ENCODE measurements at places on chromosomes 7 and 10.

- no peak for DNase-seq
Observed at GRCh38 chr7:102836191-102836919, 76.4 kb upstream of the LRRC17 start.

GRCh38 chr7:154960063-154960790 is 42.7 kb downstream of the PAXIP1 start:
- no peak for DNase-seq

DNA sequence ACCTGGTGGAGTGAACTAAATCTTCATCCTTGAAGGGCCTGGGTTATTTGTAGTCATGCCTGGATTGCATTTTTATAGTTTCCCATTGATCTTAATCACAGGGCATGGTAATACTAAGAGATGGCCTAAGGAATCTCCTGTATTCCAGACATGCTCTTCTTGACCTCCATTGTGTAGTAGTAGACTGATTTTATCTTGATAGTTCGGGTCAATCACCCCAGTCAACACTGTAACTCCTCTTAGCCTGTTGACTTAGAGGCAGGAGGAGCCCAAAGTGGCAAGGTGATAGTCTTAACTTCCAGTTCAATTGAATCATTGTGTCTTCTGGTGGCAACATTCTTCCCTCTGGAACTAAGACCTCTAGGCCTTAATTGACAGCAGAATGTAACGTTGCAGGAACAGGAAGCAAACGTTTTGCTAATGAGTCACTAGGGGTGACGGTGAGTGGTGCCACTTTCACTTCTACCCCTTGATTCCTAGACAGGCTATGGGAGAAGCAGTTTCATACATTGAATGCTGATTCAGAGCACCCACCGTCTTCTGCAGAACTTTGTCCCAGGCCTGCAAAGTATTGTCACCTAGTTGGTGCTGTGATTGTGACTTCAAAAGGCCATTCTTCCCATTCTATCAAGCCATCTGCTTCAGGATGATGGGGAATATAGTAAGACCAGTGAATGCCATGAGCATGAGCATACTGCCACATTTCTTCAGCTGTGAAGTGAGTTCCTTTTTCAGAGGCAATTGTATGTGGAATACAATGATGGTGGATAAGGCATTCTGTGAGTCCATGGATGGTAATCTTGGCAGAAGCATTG is 24.0 kb upstream of the PAPSS2 start:
- DNase-seq, result no peak

- no peak for DNase-seq
Observed at GRCh38 chr10:122359621-122360020, 14.9 kb upstream of the PLEKHA1 start.

DNA sequence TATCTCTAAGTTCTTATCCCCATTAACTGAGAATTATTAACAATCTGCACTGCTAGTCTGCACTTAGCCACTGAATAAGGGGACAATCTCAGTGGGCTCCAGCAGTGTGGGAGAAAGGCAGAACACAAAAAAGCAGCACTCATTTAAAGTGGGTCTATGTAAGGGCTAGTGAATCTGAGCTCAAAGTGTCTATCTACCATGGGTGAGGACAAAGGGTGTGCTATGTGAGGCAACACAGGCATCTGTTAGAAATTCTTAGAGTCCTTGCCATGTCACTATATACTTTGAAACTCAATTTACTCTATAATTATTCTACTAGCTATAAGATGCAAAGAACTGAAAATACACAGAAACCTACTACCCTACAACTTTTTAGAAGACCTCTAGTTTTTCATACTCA is 135.8 kb upstream of the TMEM168 start:
- DNase-seq, result no peak

- DNase-seq, result no peak
Observed at GRCh38 chr10:127195041-127195506, 1.3 kb downstream of the INSYN2A start.

DNA sequence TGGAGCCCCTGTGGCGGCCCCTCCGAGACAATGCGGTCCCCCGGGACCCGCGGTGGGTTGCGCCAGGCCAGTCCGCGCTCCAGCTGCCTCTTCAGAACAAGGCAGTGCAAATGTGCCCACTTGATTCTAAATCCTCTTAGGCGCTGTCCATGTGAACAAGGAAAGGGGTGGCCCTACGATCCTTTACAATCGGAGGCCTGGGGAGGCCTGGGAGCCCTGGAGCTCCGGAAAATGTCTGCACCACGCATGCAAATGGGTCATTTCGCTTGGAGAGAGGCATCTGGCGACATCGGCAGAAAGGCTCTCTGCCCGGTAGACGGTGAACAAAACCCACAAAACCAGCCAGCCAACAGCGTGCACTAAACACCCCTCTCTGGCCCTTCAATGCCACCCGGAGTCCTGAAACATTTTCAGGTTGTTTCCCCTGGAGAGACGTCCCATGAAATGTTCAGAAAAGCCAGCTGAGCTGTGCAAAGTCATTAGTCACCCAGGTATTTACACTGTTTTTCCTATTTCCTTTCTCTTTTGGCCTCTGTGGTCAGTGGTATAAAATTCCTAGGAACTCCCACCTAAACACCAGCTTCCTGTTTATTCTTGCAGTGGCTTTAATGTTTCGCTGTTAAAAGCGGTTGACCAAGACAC is 102.8 kb upstream of the ZNF438 start:
- no peak for DNase-seq

- no peak for DNase-seq
Observed at GRCh38 chr10:69962746-69963135, 89.9 kb upstream of the MACROH2A2 start.

DNA sequence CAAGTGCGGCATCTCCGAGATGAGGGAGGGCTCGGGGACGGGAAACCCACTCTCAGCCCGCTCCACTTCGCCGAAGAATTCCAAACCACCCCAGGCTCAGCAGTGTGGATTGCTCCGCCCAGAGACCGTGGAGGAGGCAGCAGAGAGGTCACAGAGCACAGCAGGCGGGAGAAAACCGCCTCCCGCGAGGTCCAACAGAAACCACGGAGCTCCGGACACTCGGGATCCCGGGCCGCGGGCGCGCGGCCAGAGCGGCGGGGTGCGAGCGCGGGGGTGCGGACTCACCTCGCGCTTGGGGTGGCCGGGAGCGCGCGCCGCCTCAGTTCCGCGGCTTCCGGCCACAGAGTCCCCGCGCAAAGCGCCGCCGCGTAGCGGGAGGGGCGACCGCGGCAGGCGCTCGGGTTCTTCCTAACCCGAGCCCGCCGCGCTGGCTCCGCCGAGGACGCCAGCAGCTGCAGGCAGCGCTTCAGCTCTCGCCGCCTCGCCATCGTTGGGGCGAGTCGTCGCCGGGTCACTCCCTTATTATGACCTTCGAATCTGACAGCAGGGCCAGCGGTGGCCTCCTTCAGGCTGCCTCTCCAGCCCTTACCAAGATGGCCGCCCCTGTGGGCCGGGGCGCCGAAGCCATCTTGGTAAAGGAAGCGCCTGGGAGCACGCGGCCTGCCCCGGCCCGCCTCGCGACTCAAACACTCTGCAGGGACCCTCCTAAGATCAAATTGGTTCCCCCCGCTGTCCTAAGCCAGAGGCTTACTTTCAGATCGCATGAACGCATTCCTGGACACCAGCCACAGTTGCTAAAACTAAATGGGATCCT is at the start of gene NAPEPLD:
NAPEPLD (minus strand) TSS at position 106 of the 814 bp plus-strand sequence. CDS start 20,323 bp downstream, outside the sequence.
- DNase-seq, result peak; percentile 80

GRCh38 chr7:95509199-95509598 is 23.5 kb downstream of the ASB4 start:
- no peak for DNase-seq

GRCh38 chr7:79822620-79823240 is 311.9 kb upstream of the GNAI1 start:
- peak; percentile 45 for DNase-seq

DNA sequence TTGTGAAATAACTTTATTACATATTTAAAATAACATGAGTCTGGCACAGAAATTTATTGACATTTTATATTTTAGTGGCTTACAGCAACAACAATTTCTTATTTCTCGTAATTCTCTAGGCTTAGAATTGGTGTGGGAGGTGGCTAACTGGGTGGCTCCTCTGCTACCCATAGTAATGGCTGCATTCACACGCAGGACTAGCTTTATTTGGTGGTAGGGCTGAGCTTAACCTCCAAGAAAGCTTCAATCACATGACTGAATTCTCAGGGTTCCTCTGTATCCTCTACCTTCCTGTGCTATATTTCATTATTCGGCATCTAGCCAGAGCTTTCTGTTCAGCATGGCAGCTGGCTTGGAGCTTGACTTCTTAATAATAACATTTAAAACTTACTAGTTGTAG is 138.8 kb downstream of the ZWINT start:
- DNase-seq, result no peak

DNA sequence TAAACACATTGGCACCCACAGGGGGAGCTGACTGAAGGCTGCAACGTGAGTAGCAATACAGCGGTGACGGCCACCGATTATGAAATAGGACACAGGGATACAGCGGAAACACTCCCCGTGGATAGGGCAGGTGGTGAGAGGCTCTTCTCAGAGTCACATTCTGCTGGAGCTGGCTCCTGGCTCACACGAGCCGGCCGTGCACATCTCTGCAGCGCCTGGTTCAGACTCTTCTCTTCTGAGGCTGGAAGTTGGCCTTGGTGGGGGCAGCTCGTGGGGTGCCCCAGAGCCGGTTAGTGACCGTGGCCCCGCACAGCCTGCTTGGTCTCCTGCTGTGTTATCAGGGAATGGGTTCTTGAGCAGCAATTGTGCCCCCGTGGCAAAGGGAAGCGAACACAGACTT is 61.3 kb upstream of the EN2 start:
- DNase-seq, result no peak

DNA sequence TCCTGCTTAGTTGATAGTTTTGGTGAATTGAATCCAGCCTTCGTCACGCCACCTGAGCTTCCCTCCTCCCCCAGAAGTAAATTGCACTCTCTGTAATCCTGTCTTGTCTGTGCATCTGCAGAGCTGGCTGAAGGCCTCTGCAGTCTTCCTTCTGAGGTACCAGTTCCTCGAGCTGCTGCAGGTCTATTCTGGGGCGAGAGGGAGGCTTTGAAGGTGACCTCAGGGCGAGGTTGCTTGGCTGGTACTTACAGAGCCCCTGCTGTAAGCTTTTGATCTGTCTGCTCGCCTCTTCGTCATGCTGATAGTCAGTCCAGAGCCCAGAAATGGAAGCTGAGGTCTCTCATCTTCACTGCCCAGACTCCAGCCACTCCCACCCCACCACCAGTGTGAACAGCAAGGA is 513.6 kb upstream of the FOXK1 start:
- DNase-seq, result no peak

DNA sequence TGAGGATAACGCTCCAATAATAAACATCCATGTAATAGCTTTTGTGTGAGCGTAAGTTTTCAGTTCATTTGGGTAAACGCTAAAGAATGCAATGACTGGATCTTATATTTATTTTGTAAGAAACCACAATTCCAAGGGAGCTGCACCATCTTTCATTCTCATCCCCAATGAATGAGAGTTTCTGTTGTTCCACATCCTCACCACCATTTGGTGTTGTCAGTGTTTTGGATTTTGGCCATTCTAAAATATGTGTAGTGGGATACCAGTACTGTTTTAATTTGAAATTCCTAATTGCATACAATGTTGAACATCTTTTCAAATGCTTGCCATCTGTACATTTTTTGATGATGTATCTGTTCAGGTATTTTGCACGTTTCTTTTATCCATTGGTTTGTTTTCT is 50.9 kb upstream of the SEMA3D start:
- no peak for DNase-seq

DNA sequence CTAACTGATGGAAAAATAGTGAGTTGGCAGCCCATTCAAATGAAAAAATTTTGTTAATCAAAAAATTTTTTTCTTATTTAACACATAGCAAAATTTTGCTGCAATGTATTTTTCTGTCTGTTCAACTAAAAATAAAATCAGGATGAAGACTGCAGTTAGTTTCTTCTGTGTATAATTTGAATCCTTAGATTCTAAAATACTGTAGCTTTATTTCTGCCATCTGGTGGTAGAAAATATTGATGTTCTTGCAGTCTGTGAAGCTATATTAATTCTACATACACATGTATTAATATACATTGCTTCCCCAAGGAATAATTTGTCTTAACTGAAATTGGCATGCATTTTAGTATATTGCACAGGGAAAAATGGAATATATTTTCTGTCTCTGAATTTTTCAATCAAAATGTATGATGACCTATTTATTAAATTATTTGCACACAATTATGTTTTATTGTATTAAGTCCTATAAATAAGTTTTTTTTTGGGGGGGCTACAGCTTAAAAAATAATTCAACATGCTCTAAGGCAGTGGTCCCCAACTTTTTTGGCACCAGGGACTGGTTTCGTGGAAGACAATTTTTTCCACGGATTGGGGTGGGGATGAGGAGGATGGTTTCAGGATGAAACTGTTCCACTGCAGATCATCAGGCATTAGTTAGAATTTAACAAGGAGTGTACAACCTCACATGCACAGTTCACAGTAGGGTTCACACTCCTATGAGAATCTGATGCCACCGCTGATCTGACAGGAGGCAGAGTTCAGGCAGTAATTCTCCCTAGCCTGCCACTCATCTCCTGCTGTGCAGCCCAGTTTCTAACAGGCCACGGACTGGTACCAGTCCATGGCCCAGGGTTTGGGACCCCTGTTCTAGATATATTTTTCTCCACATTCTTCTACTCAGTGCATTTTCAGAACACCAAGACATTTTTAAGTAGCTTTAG is 119.4 kb downstream of the GNAT3 start:
- peak; percentile 68 for DNase-seq

- DNase-seq, result no peak
Observed at GRCh38 chr10:1709161-1709560, 28.2 kb downstream of the ADARB2 start.

DNA sequence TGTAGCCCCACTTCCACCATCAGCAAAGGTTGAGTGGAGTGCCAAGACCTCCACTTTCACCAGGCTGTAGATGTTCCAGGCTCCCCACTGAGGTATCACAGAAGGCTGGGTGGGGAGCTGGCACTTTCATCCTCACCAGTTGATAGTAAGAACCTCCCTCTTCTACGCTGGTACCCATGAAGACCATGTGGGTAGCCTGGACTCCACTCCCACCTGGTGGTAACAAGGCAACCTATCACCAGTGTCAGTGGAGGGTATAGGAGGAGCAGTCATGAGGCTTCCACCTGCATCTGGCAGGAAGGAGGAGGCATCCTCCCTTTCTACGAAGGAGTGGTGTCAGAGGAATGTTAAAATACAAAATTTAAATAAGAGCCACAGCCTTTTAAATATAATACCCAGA is 4.4 kb downstream of the SMIM30 start:
- no peak for DNase-seq

- DNase-seq, result no peak
Observed at GRCh38 chr10:63437116-63437949, 28.4 kb downstream of the JMJD1C start.

DNA sequence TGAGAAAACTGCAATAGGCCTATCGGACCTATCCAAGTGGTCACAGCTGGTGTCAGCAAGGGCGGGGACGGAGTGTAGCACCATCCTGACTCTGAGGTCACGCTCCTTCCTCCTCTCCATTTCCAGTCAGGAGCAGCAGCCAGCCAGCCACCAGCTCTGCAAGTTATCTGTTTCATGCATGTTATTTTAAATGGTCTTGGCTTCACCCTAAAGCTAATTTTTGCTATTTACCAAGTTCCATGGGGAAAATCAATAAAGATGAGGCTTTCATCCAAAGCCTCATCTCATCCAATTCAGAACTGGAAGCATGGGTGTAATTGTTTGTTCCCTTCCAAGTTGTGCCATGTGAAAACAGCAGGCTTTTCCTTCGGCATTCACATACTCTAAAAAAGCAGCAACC is 49.3 kb downstream of the ICA1 start:
- no peak for DNase-seq

GRCh38 chr10:133109711-133110110 is 22.0 kb downstream of the ADGRA1 start:
- DNase-seq, result no peak

- DNase-seq, result peak; percentile 47
Observed at GRCh38 chr7:149872419-149873073, 1.2 kb upstream of the ATP6V0E2 start.

GRCh38 chr7:80210400-80210799 is 75.8 kb downstream of the GNAI1 start:
- DNase-seq, result no peak

- DNase-seq, result no peak
Observed at GRCh38 chr10:76017733-76018433, 586.5 kb downstream of the LRMDA start.
